ENCODE measurements at places on chromosomes 3 and 15. TPM values are rescaled to one million over a fixed set of nuclear protein-coding genes. Genes with fewer than 3 reads are reported as not detected.

Gene TF
- total RNA-seq, result 0.32 TPM

Gene SCN5A
- under 0.01 TPM for total RNA-seq

Gene ROBO1
- 66.8 TPM for total RNA-seq

Gene CHCHD6
- 16.5 TPM for total RNA-seq

Gene NTRK3
- total RNA-seq, result not detected

Gene DNAH12
- total RNA-seq, result under 0.01 TPM

Gene MUC20
- total RNA-seq, result 0.60 TPM

Gene ATP11B
- 46.0 TPM for total RNA-seq

Gene C3orf18
- total RNA-seq, result 19.4 TPM

Gene FEZF2
- not detected for total RNA-seq

Gene PRSS50
- not detected for total RNA-seq

Gene ITGA11
- 22.3 TPM for total RNA-seq

Gene SNTN
- not detected for total RNA-seq

Gene LYZL4
- total RNA-seq, result not detected

Gene CCR3
- 0.09 TPM for total RNA-seq

Gene EAF1
- 8.8 TPM for total RNA-seq

Gene FAM98B
- total RNA-seq, result 2.7 TPM

Gene SLC6A11
- not detected for total RNA-seq

Gene HTR3E
- not detected for total RNA-seq

Gene GHSR
- not detected for total RNA-seq

Gene SPINK8
- total RNA-seq, result not detected

All from bronchial smooth muscle cell (primary cell).